ENCODE measurements at places on chromosomes 4 and X.

- H3K36me3 ChIP-seq, result peaks cover 2% of the 10 kb centered on the region
- H3K27me3 ChIP-seq, result no peaks in the 10 kb centered on the region
- peaks cover 31% of the 10 kb centered on the region for H3K4me1 ChIP-seq
- DNase-seq, result peak; percentile 49
- H3K27ac ChIP-seq, result peak overlapping the region; percentile 76
These were observed 181.4 kb upstream of the RBPJ start for GRCh38 chr4:26139310-26139924.

DNA sequence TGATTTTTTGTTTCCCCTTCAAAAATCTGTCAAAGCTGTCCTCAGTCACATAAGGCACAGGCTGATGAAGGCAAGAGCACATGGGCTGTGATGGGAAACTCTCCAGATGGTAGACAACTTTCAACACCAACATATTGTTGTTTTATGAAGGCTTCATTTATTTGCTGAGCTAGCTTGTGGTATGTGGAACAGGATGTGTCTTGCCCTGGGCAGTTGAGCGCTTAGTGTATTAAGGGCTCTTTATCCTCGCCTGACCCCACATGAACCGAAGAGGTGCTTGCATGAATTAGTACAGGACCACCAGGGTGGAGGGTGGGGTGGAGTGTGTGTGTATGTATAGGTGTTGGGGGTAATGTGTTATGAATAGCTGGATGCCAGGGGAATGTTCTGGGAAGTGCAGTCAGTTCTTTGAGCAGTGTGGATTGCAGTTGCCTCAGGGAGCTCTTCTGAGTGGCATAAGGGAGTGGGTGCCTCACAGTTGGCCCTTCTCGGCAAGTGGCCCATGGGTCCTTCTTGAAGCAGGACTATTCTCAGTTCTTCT is 103.1 kb downstream of the PHEX start:
- H3K27ac ChIP-seq, result no peak overlapping the region
- H3K27me3 ChIP-seq, result no peaks in the 10 kb centered on the region
- DNase-seq, result no peak
- no peak overlapping the region for H3K4me3 ChIP-seq

DNA sequence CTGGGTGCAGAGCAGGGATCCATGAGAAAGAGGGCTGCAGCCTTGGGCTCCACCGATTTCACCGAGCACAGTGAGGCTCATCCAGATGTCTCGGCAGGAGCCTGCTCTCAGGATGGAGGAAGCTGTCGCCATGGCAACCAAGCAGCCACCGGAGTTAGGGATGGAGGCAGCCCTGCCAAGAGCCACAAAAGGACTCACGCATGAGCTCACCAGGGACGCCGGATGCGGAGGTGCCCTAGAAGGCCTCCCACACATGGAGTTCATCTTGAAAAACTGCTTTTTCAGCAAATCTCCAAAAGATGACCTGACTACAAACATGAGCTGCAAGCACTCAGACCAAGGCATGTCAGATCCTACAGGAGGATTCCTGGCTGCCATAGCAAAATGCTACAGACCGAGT is 90.7 kb downstream of the WFS1 start:
- no peak overlapping the region for H3K4me3 ChIP-seq
- H3K4me1 ChIP-seq, result no peaks in the 10 kb centered on the region
- peaks cover 7% of the 10 kb centered on the region for H3K27me3 ChIP-seq
- DNase-seq, result no peak
- no peak overlapping the region for H3K27ac ChIP-seq

- DNase-seq, result no peak
- no peaks in the 10 kb centered on the region for H3K27me3 ChIP-seq
- H3K36me3 ChIP-seq, result no peaks in the 10 kb centered on the region
- H3K27ac ChIP-seq, result no peak overlapping the region
- peaks cover 1% of the 10 kb centered on the region for H3K4me1 ChIP-seq
These were observed 378.5 kb downstream of the KLHL4 start for GRCh38 chrX:87896057-87896456.

DNA sequence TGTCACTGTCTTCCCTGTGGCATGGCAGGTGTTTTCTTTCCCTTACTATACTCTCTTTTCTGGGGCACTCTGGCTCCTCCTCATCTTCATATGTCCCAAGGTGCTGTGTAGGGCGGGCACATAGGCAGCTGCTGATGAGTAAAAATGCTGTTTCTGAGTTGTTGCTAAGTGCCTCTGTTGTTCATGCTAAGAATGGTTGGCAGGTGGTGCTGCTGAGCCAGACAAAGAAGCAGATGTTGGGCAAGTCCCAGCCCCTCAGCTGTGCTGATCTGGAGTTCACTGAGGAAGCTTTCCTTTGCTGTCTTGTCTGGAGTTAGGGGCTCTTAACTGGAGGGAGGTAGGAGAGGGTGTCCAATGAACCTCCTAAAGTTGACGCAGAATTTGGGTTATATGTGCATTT is 40.6 kb downstream of the HADH start:
- peak overlapping the region; percentile 82 for H3K27ac ChIP-seq
- DNase-seq, result peak; percentile 86
- H3K36me3 ChIP-seq, result peaks cover 33% of the 10 kb centered on the region
- no peaks in the 10 kb centered on the region for H3K27me3 ChIP-seq

DNA sequence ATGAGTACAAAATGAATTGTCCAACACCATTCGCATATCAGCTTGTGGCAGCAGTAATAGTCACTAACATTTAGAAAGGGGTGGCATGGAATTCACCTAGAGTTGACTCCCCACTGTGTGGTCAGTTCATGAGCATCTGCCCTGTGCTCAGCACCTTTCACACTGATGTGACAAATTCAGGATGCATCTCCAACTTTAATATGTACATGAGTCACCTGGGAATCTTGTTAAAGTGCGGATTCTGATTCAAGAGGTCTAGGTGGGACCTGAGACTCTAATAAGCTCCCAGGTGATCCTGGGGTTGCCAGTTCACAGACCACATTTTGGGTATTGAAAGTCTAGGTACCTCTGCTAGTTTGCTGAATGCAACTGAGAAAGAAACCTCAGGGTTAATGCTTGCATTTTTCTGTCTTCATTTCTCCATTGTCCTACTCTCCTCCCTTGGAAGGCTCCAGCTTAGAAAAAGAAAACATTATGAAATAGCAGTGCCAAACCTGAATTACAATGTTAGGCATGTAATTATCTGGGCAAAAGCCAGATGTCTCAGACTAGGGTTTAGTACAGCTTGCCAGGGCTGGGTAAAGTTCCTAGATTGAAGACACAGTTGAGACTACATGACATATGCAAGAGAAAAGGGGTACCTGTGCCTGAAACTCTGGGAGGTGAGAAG is 32.7 kb downstream of the TMSB4X start:
- no peak for DNase-seq
- peak overlapping the region; percentile 28 for H3K27ac ChIP-seq
- peaks cover 69% of the 10 kb centered on the region for H3K4me1 ChIP-seq
- H3K36me3 ChIP-seq, result no peaks in the 10 kb centered on the region
- no peaks in the 10 kb centered on the region for H3K27me3 ChIP-seq
- H3K4me3 ChIP-seq, result no peak overlapping the region

- no peak overlapping the region for H3K4me3 ChIP-seq
- peaks cover 20% of the 10 kb centered on the region for H3K4me1 ChIP-seq
- no peak overlapping the region for H3K27ac ChIP-seq
- H3K36me3 ChIP-seq, result no peaks in the 10 kb centered on the region
These were observed 47.0 kb downstream of the FGFRL1 start for GRCh38 chr4:1058198-1058996.

DNA sequence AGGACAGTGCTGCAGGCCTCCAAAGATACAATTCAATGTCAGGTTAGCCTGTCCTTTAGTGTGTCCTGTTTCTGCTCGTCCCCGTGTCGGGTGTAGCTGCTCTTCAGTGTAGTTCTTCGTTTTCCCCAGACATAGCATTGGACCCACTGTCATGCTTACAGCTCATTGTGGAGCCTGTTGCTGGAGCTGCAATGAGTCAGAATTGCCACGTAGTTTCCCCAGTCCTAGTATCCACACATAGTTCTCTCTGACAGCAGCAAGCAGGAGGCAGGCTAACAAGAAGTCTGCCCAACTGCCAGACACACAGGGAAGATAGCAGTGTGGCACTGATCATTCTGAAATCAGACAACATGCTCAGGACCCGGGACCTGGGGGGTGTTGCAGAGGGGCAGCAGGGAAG is 49.2 kb downstream of the MOSPD2 start:
- no peak overlapping the region for H3K27ac ChIP-seq
- H3K4me3 ChIP-seq, result no peak overlapping the region
- H3K36me3 ChIP-seq, result peaks cover 9% of the 10 kb centered on the region
- H3K27me3 ChIP-seq, result no peaks in the 10 kb centered on the region
- H3K4me1 ChIP-seq, result no peaks in the 10 kb centered on the region
